ENCODE measurements at places on chromosomes 1 and 21.
A peak's percentile ranks its signal among the peaks of the same experiment; 100 is the strongest.

- peak; percentile 42 for DNase-seq
Measured at GRCh38 chr1:234603221-234604204, 6.5 kb downstream of the IRF2BP2 start.

DNA sequence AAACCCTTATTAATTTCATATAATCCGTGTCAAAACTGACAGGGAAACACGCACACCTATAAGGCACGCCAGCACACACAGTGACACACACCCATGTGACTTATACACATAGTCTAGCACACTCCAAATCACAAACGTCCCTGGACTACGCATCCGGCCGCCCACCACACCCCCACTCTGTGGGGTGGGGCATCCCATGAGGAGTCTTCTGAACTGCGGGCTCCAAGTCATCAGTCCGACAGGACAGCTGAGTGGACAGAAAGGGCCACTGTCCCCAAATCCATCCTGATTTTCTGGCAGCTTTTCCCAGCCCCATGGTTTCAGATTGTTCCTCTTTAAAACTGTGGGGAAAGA, 829 bp downstream of the PEA15 start:
- peak; percentile 58 for DNase-seq

DNA sequence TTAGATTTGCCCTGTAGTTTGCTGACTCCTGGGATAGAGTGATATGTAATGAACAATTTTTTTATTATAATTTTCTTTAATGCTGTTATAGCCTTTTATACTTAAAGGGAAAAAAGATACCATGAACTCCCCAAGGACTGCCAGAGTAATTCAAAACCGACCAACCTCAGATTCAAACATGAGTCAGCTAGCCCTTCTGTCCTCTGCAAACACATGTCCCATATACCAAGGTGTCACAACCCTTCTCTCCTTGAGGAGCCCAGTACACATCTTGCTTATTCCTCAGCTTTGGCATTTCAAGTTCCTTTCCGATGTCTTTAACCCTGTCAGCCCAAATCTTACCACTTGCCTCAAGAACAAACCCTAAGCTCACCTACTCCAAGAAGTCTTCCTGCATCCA, 184.9 kb downstream of the KCNH1 start:
- DNase-seq, result no peak

DNA sequence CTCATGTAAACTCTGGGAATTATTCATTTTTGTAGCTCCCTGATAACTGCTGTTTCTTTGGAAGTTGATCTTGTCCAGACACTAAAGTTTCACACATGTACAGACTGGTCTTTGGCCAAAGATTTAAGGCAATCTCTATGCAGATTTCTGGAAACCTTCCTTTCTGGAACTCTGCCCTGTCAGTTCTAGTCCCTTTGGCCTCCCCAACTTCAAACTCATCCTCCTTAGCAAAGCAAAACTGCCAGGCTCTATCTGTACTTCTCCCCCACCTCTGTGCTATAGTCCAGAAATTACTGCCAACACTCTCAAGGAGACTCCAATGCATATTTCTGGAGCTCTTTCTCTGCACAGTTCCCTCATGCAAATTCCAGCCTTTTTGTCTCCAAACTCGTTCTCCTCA, 36.5 kb downstream of the C1orf198 start:
- DNase-seq, result no peak

- DNase-seq, result no peak
Measured at GRCh38 chr1:59432531-59433439, 135.9 kb downstream of the FGGY start.

DNA sequence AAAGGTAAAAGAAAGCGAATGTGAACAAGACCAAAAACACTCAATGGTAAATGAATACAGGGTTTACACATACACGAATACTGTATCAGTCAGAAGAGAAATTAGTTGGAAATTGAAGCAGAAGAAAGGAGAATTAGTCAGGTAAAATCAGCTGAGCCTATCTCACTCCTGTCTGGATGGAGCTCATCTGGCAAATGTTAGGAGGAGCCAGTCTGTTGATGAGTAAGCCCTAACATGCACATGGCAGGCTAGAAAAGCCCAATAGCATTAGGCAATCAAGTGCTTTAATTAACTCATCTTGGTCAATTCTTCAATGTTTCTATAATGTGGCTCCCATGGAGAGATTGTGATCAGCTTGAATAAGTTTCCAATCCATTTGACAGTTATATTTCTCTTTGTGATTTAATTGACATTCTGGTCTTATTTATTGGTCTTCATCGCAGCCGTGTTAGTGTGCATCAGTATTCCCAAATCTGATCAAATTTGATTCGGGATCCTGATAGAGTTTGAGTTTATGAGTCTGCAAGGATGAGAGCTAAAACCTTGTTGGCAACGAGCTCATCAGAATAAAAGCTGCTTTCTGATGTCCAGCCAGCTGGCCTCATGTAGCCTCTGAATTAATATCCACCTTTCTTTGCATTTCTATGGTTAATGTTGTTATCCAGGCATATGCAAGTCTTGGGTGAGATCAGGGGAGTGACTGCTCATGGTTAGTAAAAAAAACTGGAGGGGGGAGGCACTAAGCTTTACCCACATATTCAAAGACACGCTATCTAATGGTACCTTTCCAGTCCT, 22.1 kb upstream of the KCNA10 start:
- DNase-seq, result no peak

DNA sequence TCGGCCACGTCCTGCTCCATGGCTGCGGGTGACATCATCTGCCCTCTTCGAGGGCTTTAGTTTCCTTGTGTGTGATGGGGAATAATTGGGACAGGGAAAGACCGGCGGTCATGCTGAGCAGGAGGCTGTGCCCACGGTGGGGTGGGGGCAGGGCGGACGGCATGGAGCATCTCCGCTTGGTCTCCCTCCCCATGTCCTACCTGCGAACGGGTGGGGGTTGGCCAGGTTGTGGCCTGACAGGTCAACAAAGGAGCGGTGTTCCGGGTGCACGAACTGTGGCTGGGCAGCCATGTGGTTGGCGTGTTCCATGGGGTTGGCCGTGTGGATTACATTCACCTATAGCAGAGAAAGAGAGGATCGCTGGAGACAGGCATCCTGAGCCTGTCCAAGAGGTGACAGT, 80.0 kb downstream of the PIK3CD start:
- no peak for DNase-seq

DNA sequence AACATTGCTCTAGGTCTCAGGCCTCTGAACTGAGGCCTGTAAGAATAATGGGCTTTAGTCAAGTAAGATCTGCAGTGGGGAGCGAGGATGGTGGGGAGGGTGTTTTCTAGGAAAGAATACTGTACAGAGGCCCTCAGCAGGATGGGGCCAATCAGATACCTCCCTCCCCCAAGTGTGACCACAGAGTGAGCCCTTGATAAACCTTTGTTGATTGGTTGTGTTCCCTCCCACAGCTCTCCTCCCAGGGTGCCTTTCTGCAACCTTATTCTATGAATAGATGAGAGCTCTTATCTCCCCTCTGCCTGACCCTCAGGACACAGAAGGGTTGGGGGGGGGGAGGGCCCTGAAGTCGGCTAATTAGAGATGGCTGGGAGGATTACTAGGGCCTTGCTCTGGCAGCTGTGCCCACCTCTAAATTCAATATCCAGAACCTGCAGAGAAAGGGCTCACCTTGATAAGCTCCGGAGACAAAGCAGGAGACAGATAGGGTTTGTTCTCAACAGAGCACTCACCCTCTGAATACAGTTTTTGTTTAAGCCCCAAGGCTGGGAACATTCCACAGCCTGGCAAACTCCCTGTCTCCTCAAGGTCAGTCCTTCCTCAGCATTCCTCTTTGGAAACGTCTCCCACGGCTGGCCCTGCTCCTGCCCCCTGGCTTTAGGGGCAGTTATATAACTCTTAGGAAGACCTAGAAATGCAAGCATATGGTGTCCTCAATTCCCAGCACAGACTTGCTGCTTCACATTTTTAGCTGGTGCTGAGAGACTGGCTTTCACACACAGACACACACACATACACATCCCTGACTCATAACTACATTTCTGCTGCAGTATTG, 42.9 kb downstream of the ATP1A1 start:
- no peak for DNase-seq

GRCh38 chr1:31573261-31573660, 3.1 kb upstream of the TINAGL1 start:
- DNase-seq, result no peak

DNA sequence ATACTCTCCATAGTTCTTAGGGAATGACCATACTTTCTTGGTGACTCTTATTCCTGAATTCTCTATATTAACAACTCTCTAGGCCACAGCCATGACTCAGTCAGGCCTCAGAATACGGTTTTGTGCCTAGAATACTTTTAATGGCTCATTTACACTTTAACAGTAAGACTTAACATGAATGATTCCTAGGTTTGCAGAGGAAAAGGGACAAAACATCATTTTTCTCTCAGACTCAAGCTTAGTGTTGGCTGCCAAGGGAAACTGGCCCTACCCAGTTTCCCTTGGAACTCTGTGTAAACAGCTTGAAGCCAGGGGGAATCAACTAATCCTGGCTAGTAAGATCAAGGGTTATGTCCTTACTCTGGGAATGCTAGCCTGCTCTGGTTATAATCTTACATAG, 164.9 kb upstream of the PKN2 start:
- DNase-seq, result peak; percentile 80
